ENCODE measurements at places on chromosomes 11 and 22.

DNA sequence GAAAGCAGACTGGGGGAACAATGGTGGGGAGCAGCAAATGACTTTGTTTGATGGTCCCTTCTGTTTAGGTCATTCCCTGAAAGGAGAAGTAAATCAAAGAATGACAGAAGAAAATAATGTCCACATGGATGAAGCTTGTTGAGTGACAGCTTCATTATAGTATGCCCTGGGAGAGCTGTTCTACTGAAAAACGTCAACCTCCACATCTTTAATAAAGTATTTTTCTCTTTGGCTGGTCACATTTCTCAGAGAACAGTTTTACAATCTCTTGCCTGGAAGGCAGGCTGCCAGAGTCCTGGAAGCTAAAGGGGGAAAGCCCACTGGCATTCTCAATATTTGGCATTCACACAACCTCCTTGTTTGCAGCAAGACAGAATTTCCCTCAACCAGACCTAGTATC is 287.9 kb downstream of the SWAP70 start:
- DNase-seq, result no peak

GRCh38 chr11:117869604-117870003 is 6.9 kb downstream of the FXYD6 start:
- no peak for DNase-seq

DNA sequence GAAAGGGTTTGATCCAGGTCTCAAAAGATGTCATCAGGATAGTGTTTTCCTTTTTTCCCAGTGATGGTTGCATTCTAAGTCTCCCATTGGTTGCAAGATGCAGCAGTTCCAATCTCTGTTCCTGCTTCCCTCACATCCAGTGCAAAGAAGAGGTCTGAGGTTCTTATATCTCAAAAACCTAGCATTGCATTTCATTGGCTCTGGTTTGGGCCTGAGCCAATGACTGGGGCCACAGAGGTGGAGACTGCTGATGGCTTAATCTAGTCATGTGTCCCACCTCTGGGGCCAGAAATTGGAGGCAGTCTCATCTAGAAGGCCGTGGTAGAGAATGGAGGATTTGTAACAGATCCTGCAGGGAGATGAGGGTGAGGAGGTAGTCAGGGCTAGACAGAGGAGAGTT is 13.2 kb upstream of the MICAL2 start:
- no peak for DNase-seq

GRCh38 chr11:131661132-131661531 is 290.7 kb downstream of the NTM start:
- no peak for DNase-seq

GRCh38 chr11:15672825-15673224 is 558.1 kb downstream of the INSC start:
- no peak for DNase-seq

DNA sequence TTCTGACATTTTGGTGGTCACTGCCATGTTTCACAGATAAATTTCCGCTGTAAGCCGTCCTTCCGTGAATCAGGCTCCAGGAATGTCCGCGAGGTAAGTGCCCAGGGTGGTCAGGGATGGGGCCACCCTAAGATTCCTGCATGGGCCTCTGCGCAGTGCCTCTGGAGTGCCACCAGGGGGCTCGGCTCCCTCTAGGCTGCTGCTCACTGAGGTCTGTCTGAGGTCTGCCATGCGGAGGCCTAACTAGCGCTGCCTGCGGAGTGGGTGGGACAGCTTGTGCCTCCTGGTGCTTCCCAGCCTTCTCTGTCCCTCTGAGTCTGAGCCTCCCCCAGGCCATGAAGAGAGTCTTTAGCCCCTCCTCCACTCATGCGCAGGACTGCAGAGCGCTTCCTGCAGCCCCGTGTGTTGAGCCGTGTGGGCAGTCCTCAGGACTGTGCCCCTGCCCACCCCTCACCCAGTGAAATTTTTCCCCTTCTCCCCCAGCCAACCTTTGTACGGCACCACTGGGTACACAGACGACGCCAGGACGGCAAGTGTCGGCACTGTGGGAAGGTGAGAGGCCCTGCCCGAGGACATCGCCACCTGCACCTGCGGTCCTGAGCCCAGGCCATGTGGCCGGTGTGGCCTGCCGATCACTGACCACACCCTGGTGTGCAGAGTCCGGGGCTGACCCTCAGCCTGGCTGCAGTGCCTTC is 11.9 kb upstream of the MDK start:
- no peak for DNase-seq

- no peak for DNase-seq
These were observed 8.4 kb downstream of the XBP1 start for GRCh38 chr22:28791841-28792490.

- DNase-seq, result no peak
These were observed 206.2 kb upstream of the MTMR2 start for GRCh38 chr11:96130061-96130620.

DNA sequence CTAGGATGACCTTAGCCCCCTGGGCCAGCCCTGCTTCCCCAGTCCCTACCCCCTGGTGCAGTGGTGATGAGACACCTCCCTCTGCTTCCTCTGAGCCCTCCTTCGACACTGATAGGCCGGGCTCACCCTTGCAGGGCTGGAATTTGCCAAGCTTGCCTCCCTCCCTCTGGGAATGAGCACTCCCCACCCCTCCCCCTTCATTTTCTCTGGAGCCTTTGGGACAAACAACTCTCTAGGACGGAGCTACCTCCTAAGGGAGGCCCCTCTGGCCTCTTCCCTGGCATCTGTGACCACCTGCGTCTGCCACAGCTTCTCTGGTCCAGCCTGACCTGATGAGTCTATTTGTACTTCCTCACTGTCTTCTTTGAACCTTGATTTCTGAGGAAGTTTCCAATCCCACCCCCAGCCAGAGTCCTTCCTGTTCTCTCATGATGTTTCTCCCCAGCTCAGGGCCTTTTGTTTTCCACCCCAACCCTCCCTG is 53.3 kb upstream of the ADA2 start:
- DNase-seq, result no peak

- DNase-seq, result no peak
These were observed 41.4 kb downstream of the PPFIBP2 start for GRCh38 chr11:7555052-7555699.

DNA sequence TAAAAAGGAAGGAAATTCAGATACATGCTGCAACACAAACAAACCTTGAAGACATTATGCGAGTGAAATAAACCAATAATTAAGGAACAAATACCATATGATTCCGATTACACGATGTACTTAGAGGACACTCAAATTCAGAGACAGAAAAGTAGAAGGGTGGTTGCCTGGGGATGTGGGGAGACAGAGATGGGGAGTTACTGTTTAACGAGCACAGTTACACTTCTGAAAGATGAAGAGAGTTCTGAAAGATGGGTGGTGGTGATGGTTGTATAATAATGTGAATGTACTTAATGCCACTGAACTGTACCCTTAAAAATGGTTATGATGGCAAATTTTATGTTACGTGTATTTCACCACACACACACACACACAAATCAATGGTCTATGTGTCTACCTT is 14.7 kb downstream of the ZBTB44 start:
- no peak for DNase-seq

DNA sequence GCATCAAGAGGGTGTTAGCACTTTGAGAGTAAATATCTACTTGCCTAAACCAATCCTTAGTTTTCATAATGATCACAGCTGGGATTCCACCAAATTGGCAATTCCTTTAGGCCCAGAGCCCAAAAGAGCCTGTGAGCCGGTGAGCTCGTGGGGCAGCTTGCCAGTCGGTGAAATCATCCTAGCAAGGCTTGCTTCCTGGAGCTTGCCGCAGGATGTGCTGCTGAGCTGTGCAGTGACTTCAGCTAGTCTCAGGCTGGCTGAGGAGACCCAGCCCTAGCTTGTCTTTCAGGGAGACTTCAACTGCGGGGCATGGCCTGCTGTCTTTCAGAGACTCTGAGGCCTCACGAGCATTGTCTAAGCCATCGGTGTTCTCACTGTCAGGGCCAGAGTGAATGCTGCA is 73.6 kb upstream of the SUSD2 start:
- DNase-seq, result no peak

- DNase-seq, result no peak
These were observed 66.0 kb downstream of the WNT7B start for GRCh38 chr22:45910928-45911467.

GRCh38 chr11:111911563-111912401 is at the start of gene CRYAB:
Gene CRYAB, minus strand, starts transcription at chr11:111911770. Its CDS starts 46 bp downstream, at chr11:111911724.
- no peak for DNase-seq

DNA sequence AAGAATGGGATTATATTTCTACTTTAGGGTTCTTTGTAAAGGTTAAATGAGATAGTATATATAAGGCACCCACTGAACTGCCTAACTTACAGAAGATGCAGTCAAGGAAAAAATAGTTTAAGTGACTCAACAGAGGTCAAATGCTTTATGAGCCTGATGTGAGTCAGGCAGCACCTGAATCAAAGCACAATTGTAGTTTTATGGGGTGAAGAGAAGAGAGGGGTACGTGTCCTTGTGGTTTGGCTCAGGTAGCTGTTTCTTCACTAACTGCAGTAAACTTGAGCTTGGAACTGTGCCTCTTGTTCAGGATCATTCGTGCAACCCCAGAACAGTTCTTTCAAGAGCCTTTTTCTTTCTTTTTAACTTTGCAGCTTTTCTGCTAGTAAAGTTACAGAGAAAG is 125.2 kb upstream of the SPON1 start:
- no peak for DNase-seq

DNA sequence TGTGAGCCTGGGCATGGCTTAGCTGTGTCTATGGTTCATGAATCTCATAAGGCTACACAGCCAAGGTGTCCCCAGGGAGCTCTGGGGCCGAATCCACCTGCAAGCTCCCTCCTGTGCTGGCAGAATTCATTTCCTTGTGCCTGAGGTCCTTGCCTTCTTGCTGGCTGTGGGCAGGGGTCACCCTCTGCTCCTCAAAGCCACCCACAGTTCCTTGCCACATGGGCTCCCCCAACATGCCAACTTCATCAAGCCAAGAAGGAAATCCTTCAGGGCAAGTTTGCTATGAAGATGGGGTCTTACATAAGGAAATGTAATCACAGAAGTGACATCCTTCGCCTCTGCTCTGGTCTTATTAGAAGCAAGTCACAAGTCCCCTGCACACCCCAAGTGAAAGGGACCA is 24.8 kb downstream of the LARGE1 start:
- no peak for DNase-seq

DNA sequence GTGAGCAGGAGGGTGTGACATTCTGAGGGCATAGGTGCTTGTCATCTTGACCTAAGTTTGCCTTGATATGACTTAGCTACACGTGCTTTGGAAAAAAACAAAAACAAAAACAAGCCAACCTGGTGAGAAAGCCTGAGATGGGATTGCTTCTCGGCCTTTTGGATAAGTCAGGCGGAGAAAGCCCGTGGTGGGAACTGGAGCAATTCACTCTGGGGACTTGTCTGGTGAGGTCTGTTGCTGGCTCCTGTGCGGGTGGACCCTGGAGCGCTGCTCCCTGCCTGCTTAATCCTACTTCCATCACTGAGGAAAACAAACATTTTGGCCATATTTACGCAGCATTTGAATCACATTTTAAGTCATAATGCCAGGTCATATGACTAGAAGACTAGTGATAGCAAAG is 100.3 kb downstream of the SNX19 start:
- no peak for DNase-seq

DNA sequence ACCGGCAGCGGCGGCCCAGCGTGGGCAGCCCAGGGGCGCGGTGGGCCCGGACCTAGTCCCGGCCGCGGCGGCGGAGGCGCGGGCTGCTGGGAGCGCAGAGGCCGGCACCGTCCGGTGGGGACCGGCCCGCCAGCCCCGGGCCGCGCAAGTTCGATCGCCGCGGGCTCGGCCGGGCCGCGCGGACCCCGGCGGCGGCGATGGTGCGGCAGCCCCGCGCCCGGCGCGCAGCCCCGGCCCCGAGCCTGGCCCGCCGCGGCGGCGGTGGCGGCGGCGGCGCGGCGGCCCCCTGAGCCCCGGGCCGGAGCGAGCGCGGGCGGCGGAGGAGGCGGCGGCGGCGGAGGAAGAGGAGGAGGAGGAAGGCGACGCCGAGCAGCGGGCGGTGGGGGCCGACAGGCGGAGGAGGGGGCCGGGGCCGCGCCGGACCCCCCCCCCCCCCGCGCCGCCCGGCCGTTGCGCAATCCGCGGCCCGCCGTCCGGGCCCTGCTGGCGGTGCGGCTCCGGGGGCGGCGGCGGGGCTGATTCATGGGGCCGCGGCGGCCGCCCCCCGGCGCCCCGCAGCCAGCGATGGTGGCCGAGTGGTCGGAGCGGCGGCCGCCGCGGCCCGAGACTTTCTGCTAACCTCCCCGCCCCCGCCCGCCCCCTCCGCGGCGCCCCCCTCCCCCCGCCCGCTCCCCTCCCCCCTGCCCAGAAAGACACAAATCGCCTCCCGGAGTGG is 1251.9 kb downstream of the BRD1 start:
- DNase-seq, result no peak

DNA sequence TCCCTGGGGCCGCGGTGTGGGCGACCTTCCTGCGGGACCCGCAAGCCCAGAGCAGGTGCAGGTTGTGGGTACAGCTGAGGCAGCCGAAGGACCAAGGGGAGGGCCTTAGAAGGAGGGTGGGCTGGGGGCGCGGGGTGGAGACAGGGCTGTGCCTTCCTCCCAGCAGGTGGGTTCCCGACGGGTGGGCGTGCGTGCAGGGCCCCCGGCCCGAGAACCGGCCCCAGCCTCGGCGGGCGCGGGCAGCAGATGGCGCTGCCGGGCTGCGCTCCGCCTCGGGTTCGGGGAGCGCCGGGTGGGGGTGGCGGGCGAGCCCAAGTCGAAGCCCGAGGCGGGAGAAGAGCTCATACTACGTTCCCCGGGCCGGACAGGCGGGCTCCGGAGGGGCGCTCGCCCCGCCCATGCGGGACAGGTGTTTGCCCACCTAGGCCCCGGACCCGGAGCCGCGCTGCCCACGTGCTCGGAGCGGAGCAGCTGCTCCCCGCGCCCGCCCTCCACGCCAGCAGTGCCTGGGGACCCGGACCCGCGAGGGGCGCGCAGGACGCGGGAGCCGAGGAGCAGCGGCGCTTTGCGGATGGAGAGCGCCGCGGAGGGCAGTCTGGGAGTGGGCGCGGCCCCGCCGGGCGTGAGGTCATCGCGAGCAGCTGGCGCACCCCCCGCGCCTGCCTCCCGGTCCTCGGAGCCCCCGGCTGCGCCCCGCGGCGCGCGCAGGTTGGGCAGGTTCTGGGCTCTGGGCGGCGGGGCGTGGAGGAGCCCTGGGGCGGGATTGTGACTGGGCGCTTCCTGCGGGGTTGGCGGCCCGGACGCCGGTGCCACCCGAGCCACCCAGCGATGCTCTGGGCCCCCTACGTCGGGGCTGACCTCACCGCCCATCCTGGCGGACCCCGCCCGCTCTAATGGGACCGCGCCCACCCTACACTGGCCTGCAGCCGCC is 25.3 kb downstream of the DUSP8 start:
- DNase-seq, result no peak

GRCh38 chr11:45158891-45159605 is 12.6 kb downstream of the PRDM11 start:
- DNase-seq, result no peak

- no peak for DNase-seq
These were observed 11.9 kb downstream of the KLHL35 start for GRCh38 chr11:75421035-75421602.

GRCh38 chr11:61827571-61828378 is at the start of gene FADS2:
Gene FADS2, plus strand, starts transcription at chr11:61828300. Its CDS starts 91 bp downstream, at chr11:61828391.
- peak; percentile 41 for DNase-seq
